NCI-H2171 (cell line): ENCODE measurements at places on chromosomes 2 and 18.

GRCh38 chr2:133476931-133477615 lies 91.2 kb downstream of the NCKAP5 start:
- DNase-seq: no peak

DNA sequence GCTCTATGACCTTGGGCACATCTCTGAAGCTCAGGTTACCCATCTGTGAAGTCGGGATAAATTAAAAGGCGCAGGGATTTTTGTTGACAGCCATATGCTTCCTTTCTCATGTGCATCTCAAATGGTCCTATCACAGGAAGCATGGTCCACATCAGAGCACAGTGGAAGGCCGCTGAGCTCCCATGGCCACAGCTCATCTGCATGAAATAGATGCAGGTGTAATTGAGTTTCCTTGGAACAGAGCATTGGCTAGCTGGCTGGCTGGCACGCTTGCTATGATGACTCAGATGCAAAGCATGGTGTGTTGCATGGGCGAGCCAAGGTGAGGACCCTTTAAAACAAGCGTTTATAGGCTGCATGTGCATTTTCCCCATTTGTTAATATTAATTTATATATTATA lies 79.3 kb downstream of the TXNL1 start:
- DNase-seq: no peak

DNA sequence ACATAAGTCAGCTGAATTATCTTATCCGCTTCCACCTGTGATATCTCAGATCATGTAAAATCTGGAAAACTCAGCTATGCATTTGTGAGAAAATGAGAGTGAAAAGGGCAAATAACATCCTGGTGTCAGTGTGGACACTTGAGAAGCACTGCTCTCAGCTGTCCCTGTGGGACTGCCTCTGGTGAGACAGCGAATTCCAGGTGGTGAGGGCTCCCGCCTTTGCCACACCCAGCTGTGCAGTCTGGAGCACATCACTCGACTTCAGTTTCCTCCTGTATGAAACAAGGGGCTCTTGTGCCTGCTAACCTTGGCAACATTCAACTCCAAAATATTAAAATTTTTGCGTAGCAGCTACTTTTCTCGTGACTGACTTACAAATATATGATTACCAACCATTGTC lies 194.9 kb upstream of the BOD1L2 start:
- peak; percentile 71 for DNase-seq

- DNase-seq: no peak
Measured at GRCh38 chr2:225017713-225018112, 24.6 kb downstream of the DOCK10 start.

GRCh38 chr2:133130548-133131246 lies 437.6 kb downstream of the NCKAP5 start:
- DNase-seq: no peak

DNA sequence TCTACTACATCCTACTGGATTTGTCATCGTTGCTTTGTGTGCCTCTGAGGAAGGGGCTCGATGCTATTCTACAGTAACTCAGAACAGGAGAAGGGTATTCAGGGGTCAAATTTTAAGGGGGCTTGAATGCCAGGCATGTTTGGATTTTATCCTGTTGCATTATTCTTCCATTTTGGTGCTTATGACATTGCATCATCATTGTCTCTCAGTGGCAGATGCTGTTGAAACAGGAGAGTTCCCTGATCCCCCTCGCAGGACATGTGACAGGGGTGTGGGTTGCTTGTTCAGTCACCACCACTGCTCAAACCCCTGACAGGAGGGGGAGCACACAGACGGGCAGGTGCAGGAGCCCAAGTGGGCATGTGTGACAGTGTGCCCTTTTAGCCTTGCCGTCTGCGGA lies 156.7 kb downstream of the SLC4A3 start:
- peak; percentile 82 for DNase-seq

DNA sequence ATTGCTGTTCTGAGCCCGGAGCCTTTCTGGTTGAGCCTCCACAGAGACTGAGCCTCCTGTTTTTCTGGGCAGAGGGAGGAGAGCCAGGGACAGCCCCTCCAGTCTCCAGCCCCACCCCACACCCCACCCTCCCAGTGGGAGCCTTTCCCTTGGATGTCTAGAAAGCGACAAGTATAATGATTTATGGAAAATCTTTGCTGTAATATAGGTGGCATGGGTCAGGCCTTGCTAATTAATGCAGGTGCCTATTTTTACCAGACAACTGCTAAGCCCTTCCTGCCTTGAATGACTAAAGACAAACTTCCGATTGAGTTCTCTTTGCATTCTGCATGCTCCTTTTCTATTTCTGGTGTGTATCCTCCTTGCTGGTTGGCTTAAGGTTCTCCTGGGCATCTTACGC lies 43.1 kb downstream of the MERTK start:
- no peak for DNase-seq
